ENCODE measurements at places on chromosomes 4 and X.

DNA sequence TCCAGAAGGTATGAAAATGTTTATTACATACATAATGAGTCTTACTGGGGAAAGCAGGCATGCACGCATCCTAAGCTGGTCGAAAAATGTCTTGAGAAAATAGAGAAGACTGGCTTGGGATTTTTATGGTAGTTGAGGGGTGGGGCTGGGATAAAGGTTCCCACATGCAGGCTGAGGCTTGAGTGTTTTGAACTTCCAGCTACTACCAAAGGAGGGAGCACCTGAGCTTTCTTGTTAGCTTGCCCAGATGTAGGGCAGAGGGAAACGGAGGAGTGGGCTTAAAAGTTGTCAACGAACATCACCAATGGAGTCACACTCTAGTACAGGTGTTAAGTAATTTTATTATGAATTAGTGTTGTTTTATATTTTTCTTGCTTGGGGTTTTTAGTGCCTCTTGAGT, 39.6 kb upstream of the SRPX start:
- DNase-seq: no peak

DNA sequence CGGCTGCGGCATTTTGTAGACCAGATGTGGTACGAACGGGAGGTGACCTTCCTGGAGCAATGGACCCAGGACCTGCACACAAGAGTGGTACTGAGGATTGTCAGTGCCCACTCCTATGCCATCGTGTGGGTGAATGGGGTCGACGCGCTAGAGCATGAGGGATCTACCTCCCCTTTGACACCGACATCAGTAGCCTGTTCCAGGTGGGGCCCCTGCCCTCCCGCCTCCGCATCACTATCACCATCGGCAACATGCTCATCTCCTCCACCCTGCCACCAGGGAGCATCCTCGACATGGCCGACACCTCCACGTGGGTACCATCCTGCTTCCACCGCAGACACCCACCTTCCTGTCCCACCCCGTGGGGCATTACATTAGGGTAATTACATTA, 46.2 kb downstream of the SMARCA5 start:
- DNase-seq: no peak

DNA sequence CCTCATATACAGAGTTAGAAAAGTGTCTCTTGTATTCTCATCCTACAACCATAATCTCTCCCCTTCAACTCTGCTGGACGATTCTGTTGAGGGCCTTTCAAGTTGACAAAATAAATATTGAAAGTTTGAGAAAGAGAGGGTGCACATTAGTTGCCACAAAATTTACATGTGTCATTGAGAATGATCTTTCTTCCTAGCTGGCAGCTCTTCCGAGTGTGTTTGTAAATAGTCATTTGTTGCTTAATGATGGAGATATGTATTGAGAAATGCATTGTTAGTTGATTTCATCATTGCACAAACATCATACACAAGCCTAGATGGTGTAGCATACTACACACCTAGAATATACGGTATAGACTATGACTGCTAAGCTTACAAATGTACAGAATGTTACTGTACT, 632.8 kb upstream of the AMOT start:
- no peak for DNase-seq

DNA sequence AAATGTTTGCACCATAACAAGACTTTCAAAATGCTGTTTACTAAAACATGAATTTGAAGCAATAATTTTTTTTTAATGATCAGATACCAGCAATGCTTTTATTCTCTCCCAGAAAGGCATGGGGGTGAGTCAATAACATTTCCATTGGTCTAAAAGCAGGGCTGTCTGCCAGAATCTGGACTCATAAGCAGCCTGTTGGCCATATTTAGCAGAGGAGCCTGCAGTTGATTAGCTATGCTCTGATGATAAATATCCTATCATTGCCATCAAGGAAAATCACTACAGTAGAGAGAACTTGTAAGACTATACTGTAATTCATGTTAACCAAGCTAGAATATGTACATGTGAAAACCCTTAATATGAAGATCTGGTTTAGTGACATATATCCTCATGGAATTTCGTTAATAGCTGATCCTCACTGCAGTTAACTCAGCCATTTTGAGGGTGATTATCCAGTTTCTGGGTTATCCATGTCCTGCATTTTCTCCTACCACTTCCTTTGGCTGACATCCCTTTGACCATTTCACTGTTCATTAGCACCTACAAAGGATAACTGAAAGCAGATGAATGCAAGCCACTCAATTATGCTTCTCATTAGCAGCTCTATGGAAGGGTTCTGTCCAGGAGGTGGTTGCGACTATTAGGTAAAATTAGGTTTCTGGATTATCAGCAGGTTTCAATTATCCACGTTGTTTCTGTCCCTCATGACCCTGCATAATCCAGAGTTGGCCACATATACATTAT, 72.9 kb upstream of the DIAPH2 start:
- no peak for DNase-seq

DNA sequence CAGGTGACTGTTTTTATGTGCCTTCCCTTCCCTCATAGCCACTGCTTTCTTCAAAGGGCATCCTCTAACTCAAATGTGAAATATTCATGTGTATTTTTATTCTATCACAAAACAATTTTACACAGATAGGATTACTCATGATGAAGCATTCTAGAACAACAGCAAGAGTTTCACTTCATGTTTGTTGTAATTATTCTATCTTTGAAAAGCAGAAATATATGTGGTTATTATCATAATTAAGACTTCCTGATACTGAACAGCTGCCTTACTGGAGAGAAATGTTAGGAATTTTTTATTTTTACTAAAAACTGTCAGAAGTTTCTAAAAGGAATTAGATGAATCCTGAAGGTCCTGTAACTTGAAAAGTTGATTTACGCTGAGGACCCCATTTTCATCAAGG, 229.1 kb downstream of the PALLD start:
- DNase-seq: no peak

DNA sequence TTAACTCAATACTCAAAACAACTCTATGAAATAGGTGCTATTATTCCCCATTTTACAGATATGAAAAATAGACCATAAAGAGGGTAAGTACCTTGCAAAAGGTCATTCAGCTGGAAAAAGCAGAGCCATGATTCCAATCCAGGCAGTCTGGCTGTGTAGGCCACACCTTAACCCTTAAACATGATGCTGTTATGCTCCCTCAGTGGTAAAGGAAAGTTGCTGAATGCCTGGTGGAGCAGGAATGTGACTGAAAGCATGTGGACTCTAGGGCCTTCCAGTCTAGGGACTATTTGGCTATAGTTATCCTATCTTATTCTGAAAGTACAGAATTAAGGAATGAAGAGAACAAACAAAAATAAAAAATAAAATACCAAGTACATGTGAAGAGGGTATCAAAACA, 19.6 kb downstream of the RP2 start:
- DNase-seq: no peak

GRCh38 chrX:137194164-137194563, 160.4 kb upstream of the GPR101 start:
- DNase-seq: no peak

GRCh38 chr4:108762559-108763225, at the start of gene ETNPPL:
TSS of gene ETNPPL (minus strand) at chr4:108763053. CDS start at chr4:108762898, 155 bp downstream.
- no peak for DNase-seq

DNA sequence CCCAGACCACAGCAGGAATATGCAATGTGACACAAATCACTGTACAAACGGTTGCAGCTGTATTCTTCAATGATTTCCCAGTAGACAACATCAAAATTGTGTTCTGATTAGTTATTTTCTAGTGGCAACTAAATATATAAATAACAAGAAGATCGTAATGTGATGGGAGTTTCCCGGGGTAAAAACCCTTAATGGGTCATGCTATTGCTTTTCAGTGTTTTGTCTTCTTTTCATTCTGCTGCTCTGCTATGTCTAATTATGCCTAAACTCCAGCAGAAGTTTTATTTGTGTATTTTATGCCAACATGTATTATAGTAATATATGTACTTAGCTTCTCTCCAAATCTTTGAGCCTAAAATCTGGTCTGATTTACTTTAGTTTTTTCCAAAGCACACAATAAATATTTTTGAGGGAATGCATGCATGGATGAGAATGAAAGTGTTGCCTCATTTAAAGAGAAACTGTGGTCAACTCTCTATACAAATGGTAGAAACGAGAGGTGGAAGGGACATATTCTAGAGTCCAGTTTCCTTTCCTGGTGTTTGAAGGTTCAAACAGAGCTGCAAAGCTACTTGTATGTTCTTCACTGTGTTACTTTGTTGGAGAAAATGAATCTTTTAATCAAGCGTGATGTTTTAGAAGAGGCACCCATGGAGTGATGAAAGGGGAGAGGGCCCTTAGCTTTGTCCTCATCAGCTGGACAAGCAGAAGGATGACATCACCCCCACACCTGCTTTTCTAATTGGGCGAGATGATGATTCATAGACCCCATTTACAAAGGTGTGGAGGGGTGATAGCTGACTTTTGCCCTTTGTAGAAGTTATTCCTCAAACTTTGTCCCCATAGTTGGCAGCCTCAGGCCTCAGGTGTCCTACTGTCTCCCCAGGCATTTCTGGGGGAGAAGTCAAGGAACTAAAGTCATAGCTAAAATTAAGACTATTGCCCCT, 129.7 kb downstream of the FRAS1 start:
- DNase-seq: no peak

DNA sequence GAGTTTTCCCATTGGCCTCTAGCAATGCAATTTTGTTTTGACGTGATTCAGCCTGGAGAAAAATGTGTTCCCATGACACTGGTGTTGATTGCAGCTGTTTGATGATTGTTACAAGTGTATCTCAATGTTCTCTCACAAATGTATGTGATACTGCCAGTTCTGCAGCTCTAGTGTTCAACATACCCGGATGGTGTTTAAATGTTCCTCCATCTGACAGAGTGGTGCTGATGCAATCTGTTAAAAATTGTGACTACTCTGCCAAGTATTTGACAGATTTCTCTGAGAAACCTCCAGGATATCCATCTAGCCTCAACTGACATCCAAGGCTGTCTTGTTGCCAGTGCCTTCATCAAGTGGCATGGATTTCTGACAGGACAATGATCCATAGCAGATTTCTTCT, 657.2 kb upstream of the DIAPH2 start:
- DNase-seq: no peak

- DNase-seq: no peak
Observed at GRCh38 chr4:48787056-48787455, 7.0 kb upstream of the FRYL start.

DNA sequence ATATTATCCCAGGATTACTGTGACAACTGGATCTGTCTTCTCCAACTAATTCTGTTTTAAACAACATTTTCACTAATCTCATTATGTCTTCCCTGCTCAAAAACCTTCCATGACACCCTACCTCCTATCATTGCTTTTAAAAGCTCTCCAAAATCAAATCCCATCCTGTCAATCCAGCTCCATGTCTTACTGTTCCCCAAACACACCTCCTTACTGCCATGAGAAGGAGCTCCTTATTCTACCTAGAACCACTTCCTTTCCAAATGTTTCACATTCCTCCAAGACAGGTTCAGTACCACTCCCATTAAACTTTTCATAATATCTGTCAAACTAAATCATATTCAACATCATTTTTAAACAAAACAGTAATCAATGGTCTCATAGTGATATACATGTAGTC, 66.9 kb upstream of the WDR17 start:
- DNase-seq: no peak

DNA sequence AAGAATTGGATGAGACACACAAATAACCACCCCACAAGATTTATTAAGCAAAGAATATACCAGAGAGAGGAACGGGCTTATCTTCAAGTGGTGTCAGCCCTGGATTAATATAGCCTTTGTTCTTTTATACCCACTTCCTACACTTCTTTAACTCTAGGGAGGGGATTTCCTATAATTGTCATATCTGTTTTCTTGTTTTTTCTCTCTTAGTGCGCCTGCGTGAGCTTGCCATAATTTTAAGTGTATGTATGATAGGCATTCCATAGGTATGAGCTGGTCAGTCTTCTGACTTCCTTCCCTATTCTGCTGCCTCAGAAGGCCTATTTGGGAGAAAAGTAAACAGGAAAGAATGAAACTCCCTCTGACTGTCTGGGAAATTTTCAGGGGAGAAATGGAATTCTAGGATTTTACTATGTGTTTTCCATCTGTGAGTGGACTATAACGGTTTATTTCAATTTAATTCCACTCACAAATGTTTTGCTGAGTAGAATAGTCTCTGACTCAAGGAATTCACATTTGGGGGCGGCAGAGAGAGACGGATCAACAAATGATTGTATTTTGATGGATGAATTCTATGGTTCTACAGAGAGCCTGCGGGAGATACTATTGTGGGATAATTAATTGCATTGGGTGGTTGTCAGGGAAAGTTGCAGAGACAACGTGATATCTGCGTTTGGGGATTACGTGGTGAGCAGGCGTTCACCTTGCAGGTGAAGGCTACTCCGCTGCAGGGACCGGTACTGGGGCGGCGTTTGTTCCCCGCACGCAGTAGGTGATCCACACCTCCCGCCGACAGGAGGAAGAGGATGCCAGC, 626 bp upstream of the CEP135 start:
- peak; percentile 50 for DNase-seq

GRCh38 chrX:21398426-21398825, 24.2 kb downstream of the CNKSR2 start:
- DNase-seq: no peak

DNA sequence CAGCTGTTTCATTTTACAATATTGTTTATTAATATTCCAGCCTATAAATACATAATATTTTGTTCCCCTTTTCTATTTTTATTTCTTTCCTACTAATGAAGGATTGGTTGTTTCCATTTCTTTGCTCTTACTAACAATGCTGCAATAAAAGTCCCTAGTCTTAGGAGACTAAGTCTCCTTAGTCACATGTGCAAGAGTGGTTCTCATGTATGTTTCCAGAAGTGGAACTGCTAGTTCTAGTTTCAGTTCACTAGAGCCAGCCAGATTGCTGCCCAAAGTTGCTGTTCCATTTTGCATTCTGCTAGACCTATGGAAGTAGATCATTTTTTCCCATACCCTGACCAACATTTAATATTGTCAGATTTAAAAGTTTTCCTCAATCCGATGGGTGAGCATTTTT, 44.3 kb downstream of the CNGA1 start:
- DNase-seq: no peak

DNA sequence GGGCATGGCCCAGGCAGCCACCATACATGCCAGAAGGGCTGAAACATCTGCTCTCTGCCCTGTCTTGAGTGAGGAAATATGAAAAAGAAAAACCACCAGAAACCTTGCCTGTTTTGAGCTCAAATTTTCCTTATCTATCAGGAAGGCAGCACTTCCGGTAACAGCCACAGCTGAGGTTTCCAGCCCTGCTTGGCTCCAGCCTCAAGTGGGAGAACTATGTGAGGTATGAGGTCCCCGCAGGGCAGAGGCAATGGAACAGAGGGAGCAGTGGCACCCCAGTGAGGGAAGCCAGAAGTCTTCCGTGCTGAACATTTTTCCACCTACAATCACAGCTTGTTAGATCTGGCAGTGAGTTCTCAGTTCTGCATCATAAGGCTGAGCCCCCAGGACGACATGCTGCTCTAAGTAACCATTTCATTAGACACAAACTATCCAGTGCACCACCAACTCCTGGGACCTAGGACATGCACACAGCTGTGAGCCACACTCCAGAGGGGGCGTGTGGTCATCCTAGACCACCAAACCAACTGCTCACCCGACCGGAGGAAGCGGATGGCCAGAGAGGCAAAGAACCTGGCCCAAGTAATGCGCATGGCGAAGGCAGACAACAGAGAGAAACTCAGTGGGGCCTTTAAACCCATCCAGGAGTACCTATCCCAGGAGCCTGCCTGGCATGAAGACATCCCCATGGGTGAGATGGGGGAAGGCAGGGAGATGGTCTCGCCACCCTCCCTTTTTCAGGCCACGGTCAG, 22.6 kb downstream of the WDR1 start:
- DNase-seq: no peak
